ENCODE measurements at places on chromosomes 2 and 18.

DNA sequence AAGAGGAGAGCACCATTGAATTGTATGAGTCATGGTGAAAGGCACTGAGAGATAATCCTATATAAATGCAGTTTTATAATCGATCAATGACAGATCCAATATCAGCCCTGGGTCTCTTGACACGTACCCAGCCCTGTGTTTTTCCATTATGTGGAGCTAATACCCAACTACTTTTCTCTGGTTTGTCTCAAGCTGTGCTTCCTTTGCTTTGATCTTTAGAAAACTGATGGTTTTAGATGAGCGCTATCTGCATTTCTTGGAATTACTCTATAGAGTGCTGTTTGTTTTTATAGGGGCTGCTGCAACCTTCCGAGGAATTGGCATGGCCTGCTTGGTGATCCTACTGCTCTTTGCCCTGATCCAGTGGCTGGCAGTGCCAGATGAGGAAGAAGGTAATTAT, 45.0 kb downstream of the NEMP2 start:
- no peak for DNase-seq

DNA sequence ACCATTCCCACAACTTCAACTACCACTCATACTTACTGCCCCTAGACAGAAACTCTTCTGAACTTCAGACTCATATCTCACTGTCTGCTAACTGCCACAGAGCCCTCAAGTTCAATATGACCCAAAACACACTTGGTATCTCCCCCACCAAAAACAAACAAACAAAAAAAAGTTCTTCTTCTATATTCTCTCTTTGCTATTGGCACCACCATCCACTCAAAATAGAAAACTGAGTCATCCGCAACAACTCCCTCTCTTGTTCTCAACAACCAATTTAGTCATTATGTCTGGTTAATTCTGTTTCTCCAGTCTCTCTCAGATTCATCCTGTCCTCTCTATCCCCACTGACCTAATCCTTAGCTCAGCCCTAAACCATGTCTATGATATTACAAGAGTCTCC, 7.2 kb upstream of the DCTN1 start:
- DNase-seq: no peak

GRCh38 chr2:63023444-63023843, 27.2 kb upstream of the OTX1 start:
- no peak for DNase-seq

- no peak for DNase-seq
Observed at GRCh38 chr2:136362676-136363390, 244.9 kb upstream of the CXCR4 start.

DNA sequence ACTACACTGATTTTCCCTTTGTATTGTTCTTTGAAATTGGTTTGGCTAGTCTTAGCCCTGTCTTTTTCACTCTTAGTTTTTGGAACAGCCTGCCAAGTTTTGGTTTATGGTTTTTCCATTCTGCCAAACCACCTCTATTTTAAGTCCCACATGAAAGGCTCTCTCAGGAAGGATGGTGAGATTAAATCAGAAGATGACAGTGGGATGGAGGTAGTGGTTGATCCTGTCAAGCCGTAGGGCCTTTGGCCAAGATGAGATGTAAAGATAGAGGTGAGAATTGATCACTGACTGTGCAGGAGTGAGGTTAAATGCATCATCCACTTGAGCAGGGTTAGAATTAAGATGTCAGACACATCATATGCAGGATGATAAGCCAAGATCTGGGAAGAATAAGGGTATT, 948.5 kb downstream of the SLC4A3 start:
- DNase-seq: no peak

- DNase-seq: no peak
Observed at GRCh38 chr2:63544017-63544627, 44.2 kb downstream of the WDPCP start.

- DNase-seq: no peak
Observed at GRCh38 chr2:32418778-32419177, 62.0 kb downstream of the BIRC6 start.

DNA sequence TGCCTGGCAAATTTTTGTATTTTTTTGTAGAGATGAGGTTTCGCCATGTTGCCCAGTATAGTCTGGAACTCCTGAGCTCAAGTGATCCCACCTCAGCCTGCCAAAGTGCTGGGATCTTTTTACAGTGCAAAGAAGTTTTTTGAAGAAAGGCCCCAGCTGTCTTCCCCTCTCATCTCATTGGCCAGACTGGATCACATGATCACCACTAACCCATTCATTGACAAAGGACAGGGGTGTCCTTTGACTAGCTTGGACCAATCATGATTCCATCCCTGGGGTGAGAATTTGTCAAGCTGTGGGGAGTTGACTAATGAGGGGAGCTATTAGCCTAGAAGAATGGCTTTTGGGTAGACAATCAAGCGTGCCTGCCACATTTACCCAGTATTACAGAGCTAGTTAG, 232.9 kb upstream of the TANK start:
- no peak for DNase-seq

DNA sequence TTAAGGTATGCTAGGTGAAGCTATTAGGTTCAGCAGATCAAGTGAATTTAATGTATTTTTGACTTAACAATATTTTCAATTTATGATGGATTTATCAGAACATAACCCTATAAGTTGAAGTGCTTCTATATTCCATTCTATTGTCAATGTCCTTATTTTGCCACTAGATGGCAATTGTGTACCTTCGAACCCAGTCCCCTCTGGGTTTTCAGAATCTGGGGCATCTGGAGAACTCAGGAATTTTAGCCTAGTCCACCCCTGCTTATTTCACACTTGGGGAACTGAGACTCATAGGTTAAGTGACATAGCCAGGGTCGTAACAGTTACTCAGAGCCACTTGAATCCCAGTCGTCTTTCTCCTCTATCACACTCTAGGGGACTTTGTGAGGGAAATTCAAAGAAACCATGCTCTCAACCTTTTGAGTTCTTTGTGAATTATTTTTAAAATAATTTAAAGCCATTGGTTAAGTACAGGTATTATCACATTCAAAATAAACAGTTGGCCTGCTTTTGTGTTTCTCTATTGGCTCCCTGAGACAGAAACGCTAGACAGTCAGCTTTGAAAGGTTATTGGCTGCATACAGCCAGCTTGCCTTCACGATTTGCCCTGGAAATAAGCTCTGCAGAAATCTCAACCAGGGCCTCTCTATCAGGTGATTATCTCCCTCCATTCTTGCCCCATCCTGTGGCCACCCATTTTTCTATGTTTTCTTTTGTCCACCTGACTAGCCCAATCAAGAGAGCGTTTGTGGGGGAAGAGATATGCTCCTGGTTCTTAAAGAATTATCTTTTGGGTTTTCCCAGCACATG, 145.0 kb downstream of the TTC27 start:
- DNase-seq: no peak

- no peak for DNase-seq
Observed at GRCh38 chr18:42064109-42064508, 109.1 kb downstream of the PIK3C3 start.

- no peak for DNase-seq
Observed at GRCh38 chr18:12056034-12056883, 37.4 kb upstream of the ANKRD62 start.

DNA sequence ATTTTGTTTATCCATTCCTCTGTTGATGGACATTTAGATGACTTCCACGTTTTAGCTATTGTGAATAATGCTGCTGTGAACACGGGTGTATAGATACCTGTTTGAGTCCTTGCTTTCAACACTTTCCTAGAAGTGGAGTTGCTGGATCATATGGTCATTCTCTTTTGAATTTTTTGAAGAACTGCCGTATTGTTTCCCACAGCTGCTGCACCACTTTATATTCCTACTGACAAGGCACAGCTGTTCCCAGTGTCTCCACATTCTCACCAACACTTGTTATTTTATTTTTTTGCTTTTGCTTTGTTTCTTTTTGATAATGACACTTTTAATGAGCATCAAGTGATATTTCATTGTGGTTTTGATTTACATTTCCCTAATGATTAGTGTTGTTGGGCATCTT, 41.4 kb upstream of the KCNJ13 start:
- no peak for DNase-seq

- no peak for DNase-seq
Observed at GRCh38 chr2:32249731-32250236, 14.9 kb downstream of the NLRC4 start.

DNA sequence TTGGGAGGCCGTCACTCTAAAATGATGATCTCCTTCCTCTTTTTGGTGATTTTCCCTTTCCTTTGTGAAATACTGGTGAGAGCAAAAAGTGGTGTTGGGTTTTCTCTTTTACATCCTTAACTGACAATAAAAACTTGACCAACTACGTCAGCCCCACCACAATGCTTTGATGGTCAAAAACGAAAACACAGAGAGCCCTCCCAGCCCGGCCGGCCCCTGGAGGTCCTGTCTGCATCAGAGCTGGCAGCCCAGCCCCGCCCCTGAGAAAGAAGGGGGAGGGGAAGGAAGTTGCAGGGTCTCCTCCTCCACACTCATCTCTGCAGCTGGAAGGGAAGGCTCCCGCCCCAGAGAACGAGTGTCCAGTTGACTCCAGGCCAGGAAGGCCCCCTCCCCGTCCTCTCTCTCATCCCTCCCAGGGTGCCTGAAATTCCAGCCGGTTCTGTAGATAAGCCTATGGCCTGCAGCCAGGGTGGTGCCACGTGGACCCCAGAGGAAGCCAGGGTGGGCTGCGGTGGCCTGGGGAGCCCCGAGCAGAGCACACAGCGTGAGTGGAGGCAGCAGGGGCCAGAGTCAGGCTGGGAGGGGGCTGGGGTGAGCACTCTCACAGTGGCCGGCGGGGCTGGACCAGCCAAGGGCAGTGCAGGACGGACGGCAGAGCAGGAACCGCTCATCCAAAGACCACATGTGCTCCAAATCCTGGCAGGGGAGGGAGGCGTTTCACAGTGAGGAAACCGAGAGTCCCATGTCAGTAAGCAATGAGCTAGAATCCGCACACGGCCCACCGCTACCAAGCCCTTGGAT, 19.8 kb downstream of the BIN1 start:
- no peak for DNase-seq

DNA sequence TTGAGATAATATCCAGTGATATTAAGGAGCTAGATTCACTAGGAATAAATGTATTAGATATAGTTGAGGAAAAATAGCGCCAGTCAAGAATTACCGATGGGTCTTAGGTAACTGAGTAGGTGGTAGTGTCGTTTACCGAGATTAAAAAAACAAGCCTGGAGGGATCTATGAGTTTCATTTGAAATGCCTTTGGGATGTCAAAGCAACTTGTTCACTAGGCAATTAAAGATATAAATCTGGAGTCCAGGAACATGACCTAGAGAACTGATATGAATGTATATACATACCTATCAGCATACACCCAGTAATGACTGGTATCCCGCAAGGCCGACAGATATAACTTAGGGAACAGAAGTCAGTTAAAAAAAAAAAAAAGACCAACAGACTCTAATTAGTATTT, 29.2 kb upstream of the MAP4K3 start:
- DNase-seq: no peak

GRCh38 chr2:209671020-209671680, 100.5 kb upstream of the UNC80 start:
- DNase-seq: no peak

DNA sequence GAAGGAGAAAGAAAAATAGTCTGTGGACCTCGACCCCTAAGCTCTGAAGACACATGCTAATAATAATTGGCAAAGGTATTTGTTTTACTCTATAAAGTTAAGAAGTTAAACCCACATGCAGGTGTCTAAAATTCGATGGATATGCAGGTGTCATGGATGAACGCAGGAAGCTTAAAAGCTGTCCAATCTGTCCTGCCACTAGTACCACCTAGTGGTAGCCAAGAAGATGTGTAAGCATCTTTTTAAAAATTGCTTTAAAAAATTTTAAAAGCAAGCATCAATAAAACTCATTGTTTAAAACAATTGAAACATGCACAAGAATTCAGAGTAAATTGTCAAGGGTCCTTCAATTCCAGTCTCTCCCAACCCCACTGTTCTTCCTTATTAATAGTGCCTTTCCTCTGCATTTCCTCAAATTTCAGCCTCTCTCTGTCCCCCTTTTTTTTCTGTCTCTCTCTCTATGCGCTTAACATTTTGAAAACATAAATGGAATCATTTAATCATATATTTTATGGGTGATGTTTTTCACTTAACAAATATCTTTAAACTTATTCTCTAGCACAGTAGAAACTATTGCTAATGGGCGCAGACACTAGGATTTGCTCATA, 30.6 kb upstream of the PPP3R1 start:
- DNase-seq: no peak

DNA sequence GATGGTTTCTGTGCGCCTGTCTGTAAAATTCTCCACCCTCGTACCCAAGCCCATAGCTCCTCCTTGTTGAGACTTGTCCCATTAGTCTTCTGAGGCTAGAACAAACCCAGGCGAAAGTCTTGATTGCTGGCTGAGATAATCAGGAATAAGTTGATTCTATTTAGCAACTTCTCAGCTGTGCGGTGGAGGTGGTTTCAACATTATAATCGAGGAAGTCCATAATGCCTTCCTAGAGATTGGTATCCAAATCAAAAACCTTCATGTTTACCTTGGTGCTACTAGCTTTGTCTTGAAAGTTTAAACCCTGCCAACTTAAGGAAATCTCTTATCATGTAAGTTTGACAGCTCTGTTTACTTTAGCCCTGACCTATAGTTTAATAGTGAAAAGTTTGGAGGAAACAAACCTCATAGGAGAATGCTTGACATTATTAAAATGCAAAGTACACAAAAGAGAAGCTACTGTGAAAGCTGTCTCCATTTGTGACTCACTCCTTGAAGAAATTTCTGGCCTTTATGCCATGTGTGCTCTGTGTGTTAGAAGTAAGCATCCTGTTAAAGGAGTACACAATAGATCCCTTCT, 36.6 kb upstream of the DSC1 start:
- no peak for DNase-seq

- no peak for DNase-seq
Observed at GRCh38 chr18:31056296-31056695, 13.8 kb upstream of the DSC3 start.

DNA sequence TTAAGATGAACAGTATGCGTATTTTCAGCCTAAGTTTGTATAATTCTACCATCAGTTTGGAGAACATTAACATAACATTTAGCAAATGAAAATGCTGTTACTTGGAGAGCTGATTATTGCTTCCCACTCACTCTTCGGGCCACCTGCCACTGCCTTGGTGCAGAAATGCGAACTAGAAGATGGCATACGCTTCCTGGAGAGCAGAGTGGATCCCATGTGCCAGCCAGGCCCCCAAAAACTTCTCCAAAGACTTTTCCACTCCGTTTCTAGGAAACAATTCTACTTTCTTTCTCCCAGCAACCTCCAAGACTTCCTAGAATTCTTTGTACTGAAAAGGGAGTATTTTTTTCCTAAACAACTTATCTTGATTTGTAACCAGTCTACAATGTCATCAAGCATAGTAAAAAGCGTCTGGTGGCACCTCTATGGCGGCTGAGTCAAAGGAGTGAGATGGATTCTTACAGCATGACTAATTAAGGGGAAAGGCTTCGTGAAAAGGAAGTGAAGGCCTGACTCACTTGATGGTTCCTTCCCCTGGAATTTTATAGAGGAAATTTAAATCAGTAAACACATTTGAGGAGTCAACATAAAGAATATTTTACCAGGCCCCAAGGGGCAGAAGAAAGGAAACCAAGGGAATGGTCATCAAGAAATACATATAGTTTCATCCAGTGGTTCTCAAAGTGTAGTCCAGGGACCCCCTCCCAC, 36.6 kb downstream of the FEZ2 start:
- DNase-seq: no peak

- DNase-seq: no peak
Observed at GRCh38 chr18:41501848-41502247, 453.2 kb upstream of the PIK3C3 start.

- no peak for DNase-seq
Observed at GRCh38 chr2:152626911-152627339, 90.3 kb downstream of the PRPF40A start.
